ENCODE measurements at places on chromosomes 1 and 21. TPM values are rescaled to one million over a fixed set of nuclear protein-coding genes. Genes with fewer than 3 reads are reported as not detected.

Gene ADAMTSL4
- total RNA-seq, result 15.7 TPM

Gene SYF2
- 94.9 TPM for total RNA-seq

Gene SNX7
- 17.2 TPM for total RNA-seq

Gene KLF17
- not detected for total RNA-seq

Gene OPTC
- not detected for total RNA-seq
